ENCODE measurements at places on chromosomes 2 and 18. TPM values are rescaled to one million over a fixed set of nuclear protein-coding genes. Genes with fewer than 3 reads are reported as not detected.

DNA sequence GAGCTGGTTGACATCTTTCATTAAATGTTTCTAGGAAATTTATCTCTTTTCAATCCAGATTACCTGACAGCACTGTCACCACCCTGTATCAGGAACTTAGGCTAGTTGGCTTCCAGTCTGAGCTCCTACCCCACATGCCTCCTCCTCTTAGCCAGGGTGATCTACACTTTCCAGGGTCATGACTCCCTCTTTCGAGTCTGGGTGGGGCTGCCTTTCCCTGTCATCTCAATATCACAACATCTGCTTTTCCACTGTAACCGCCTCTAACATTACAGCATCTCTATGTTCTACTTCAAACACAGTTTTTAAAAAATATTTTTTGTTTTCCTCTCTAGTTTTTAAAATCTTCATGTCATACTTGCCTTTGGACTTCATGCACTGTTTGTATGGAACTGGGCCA, 129.2 kb downstream of the RBMS1 start:
- no peak for DNase-seq

GRCh38 chr2:205775097-205775877, 93.0 kb downstream of the NRP2 start:
- no peak for DNase-seq

- no peak for DNase-seq
These were observed 41.0 kb downstream of the LPIN2 start for GRCh38 chr18:2971741-2972552.

DNA sequence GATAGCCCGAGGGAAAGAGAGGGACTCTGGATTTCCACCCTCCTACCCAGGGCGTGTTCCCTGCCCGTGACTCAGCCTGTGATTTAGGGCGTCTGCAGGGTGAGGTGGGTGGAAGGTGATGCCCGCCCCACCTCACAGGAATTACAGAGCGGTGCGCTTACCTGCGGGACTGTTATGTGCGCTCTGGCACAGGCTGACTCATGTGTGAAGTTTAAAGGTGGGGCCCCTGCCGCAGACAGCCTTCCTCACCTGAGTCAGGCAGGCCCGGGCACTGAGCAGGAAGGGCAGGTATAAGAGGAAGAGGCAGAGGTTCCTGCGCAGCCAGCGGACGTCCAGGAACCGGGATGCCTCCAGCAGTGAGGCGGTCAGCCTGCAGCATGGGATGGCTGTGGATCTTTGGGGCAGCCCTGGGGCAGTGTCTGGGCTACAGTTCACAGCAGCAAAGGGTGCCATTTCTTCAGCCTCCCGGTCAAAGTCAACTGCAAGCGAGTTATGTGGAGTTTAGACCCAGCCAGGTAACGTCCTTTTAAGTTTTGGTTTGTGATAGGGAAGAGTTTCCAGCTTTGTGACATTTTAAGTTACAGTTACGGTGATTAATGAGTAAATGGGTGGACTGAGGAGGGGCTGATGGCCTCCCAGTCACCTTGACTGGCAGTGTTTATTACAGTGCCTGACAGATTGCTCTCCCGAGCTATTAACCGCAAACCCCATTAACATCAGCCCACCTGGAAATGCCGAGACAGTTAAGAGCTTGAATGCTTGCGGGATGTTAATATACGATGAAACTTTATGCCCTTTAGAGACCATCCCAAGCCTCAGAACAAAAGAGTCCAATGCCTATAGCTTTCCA, 141.6 kb upstream of the TTC39C start:
- DNase-seq, result no peak

The ATP6V1C2 gene
- 142 TPM for total RNA-seq

GRCh38 chr18:49031511-49032188, 80.9 kb upstream of the SMAD7 start:
- no peak for DNase-seq

The TBR1 gene
- total RNA-seq, result not detected

DNA sequence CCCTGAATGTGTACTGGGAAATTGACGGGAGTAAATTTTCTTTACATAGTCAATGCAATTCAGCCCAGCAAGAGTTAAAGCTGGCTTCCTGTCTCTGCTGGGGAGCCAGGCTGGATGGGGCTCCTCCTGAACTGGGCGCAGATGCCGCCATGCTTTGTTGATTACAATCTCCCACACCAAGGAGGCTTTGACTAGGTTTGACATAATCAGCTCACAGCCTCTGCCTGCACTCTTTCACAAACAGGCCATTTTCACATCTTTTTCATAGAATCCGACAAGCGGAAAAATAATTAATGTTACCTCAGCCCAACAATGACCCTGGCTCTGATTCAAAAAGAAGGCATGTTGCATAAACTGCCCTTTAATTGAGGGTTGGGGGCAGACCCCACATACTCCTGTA, 54.3 kb downstream of the FOXI3 start:
- DNase-seq, result no peak

- DNase-seq, result no peak
These were observed 18.2 kb upstream of the PCBP1 start for GRCh38 chr2:70069049-70069448.

Measured in suprapubic skin (tissue), 4 donors.